ENCODE measurements at places on chromosomes 3 and 15.
A peak's percentile ranks its signal among the peaks of the same experiment; 100 is the strongest.

DNA sequence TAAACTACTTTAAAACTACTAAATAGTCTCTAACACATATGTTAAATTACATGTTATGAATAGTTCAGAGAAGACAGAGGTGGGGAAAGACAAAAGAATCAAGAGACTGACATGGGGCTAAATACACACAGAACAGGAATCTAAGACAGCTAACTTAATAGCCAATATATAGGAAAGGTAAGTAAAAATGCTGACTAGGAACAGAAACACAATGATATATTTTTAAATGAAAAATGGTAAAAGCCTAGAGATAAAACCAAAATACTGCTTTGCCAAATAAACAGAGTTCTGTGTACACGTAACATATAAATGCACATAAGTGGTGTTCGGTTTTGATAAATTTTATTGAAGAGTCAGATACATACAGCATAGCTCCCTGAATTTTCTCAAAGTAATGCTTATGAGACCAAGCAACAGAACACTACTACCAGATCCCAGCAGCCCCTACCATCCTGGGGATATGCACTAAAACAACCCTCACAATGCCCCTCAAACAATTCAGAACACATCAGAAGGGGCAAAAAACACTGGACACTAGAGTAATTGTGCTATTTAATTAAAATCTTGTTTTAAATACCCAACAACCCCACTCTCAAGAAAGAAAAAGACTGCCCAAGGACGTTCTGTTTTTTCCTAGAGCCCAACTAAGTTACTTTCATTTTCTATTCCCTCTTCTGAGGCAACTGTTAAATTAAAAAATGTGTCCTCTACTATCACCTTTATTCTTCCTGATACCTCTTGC lies 121.1 kb downstream of the ADAM10 start:
- DNase-seq: no peak

- DNase-seq: no peak
Measured at GRCh38 chr3:168094877-168095610, 680 bp downstream of the GOLIM4 start.

DNA sequence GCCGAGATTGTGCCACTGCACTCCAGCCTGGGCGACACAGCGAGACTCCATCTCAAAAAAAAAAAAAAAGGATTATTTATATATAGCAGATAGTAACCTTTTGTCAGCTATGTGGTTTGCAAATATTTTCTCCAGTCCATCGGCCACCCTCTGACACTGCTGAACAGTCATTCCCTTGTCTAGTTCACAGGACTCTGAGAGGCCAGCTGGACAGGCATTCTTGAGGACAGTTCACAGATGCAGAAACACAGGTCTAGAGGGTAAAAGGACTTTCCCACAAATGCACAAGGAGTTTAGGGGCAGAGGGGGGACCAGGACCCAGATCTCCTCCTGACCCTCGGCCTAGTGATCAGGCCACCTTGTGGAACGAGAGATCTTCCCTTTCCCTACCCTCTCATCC lies 7.5 kb upstream of the TMEM40 start:
- no peak for DNase-seq

DNA sequence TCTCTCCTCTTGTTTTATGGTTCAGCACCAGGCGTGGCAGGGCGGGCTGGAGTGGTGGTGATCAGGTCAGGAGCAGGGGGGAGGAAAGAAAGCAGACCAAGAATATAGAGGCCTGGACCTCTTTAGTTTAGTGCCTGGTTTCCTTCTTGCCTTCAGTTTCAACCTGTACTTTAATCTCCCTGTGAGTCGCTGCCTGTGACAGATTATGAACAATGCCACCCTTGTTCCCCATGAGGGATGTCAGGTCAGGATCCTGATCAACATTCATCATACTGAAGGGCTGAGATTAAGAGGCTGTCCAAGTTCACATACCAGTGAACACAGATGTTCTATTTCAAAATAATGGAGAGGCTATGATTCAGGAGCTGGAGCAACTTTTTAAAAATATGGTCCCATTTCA lies 11.4 kb downstream of the ENTPD3 start:
- no peak for DNase-seq

DNA sequence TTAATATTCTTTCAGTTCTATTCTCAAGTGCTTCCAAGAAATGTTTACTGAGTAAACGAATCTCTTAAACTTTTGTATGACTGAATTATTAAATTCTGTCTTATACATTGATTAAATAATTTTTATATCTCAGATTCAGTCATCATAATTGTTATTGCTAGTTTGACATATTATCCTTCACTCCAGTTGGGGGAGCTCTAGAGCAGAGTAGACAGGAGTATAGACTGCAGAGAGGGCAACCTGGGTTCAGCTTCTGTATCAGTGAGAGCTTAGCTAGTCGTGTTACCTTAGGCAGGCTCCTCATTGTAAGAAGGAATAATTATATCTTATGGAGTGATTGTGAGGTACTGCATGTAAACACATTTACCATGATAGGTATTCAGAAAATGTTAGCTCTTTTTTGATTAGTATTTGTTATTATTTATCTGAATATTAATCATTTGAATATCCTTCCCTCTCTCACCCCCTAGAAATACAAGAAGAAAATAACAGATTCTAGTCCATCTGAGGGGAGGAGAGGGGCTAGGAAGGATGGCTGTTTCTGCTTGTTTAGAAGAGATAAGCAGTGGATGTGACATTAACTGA lies 31.0 kb upstream of the ZCWPW2 start:
- DNase-seq: no peak

DNA sequence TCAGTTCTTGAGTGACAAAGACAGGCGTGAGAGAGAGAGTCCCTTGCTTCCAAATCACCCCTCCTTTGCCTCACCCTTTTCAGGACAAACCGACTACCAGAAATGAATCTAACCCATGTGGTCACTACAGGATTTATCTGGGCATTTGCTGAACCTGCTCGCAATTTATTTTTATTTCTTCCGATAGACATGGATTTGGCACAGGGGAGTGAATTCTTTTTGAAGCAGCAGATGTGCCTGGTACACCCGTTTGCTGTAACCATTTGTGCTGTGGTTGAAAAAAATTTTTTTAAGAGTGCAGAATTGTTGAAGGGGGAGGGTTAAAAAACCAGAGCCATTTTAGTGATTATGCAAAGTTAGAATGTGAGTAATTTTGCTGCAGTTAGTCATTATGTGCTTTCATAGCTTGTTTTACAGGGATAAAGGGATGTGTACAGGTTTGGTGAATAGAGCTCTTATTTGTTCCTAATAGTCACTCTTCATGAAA lies 442.0 kb downstream of the LPP start:
- DNase-seq: no peak

GRCh38 chr3:149527531-149528339 lies 53.2 kb downstream of the TM4SF4 start:
- DNase-seq: no peak

GRCh38 chr3:38960953-38961622 lies 90.7 kb downstream of the SCN11A start:
- no peak for DNase-seq

DNA sequence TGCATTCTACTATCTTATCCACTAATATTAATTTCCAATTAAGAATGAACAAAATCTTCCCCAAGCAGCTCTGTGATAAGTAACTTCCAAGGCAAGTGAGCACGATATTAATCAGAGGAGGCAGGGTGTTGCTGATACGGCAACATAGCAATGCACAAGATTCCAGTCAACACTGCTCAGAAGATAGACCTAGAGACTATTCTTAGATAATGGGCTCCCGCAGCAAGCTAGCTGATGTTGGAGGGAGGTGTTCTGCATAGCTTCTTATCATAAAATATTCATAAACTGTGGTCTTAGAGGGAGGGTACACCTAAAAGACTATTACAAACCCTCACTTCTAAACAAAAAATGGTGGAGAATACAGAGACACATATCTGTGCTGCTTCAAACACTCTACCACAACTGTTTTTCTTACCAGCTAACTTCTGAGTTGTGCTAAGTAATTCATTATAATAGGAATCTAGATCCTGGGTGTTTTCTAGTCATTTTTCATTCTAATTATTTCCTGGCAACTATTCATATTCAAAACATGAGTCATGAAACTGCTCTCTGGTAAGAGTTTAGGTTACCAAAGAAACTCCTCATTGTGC lies 382.0 kb upstream of the SOX14 start:
- no peak for DNase-seq

DNA sequence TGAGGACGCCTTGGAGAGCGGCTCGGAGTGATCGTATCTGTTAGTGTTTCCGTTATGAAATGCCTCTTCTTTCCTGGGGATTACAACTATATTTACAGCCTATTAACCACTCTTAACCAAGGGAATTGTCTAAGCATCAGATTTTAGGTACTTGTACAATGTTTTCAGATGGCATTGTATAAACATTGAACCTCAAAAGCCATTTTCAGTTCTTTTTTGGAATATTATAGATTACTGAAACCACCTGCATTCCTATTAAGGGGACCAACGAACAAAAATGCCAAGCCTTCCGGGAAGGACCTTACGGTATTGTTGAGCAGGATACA lies 1.1 kb downstream of the NEO1 start:
- no peak for DNase-seq

- peak; percentile 32 for DNase-seq
Measured at GRCh38 chr15:91853948-91854638, 585 bp downstream of the SLCO3A1 start.

GRCh38 chr15:42728560-42728959 lies 8.4 kb downstream of the CDAN1 start:
- DNase-seq: no peak

GRCh38 chr3:195462308-195462610 lies 19.4 kb upstream of the ACAP2 start:
- DNase-seq: no peak

DNA sequence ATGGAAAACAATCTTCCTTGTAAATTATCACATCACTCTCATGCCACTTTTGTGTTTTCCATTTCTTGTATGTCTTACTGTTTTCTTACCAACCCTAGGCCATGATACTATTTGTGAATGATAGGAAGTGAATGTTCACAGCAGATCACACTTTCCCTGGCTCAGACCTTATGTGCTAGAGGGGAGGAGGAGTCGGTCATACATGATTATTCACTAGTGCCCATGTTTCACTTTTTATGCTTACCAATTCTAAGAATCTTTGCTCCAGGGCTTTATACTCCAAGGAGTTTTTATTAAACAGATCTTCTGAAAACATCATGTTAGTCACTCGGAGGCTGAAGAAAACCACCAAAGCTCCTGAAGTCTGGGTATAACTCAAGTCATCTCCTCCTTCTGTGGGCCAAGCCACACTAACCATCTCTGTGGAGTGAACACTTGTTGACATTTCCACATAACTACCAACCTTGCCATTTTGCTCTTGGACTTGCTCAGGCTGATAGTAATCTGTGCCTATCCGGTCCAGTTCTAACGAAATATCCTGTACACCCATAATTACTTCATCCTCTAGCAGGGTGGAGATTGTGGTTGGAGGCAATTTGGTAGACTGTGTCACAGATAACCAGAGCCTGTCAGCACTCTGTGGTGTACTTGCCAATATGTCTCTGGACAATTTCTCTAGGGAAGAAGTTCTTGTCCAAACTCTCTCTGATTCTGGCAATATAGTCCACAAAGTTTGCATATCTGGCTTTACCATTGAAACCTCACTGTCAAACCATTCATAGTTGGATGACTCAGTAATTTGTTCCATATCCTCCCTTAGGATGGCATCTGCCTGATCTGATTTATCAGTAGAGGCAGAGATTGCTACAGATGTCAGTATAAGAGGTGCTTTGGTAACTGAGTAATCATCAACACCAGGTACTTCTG lies 76.8 kb downstream of the IMPG2 start:
- no peak for DNase-seq

DNA sequence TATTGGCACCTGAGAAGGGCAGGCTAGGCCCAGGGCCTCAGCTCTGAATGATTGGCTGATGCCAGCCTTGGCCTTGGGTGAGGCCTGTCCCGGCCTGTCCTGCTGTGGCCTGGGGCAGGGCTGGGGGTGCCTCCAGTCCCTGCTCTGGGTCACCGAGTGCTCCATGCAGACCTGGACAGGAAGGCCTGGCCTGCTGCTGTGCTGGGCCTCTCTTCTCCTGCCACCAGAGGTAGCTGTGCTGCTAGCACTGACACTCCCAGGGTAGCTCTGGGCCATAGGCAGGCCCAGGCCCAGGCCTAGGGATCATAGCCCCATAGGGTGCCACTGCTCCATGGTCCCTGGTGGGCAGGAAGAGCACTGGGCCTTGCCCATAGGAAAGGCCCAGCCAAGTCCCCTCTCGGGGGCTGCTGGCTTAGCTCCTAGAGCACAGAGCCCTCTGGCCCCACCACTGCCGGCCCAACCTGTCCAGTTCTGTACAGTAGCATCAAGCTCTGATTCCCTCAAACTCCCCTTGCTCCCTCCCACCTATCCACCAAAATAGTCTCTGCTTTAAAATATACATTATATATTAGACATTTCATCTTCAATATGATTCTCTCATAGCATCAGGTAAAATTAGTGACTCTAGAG lies 18.2 kb downstream of the ABTB1 start:
- DNase-seq: no peak

- DNase-seq: no peak
Measured at GRCh38 chr3:47098910-47099309, 65.0 kb downstream of the SETD2 start.

DNA sequence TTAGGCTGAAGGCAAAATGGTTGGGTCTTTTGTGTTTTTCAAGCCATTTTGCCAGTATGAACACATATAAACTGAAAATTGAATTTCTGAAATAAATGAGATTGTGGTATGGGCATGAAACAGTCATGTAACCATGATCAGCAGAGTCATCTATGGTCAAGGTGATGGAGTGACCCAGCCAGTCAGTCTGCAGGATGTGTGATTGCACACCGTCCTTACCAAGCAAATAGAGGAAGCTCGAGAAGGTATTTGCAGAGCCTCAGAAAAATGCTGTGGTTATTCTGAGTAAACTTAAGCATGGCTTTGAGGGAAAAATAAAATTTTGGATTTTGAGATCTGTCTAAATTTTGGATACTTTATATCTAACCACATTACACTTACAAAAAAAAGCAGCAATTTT lies 95.9 kb upstream of the RNF7 start:
- DNase-seq: no peak

DNA sequence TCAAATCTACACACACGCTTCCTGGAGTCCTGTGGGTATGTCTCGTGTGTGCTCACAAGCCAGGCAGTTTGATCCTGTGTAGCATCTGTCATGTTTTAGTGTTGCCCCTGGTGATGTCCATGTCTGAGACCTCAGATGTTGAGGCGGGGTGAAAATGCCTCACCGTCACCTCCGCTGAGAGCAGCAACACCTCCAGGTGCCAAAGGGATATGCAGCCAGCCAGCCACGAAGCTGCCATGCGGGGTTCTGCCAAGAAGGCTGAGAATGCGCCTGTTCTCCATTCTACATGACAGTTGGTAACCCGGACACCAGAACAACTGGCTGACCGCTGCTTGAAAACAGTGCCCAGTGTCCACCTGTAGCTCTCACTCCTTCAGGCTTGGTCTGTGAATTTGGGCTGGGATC lies 253.8 kb downstream of the TLE3 start:
- no peak for DNase-seq

- DNase-seq: no peak
Measured at GRCh38 chr15:55786341-55786740, 43.4 kb upstream of the PRTG start.

Data from activated CD8-positive, alpha-beta memory T cell treated with anti-CD3 and anti-CD28 coated beads for 1 hour (primary cell).